ENCODE measurements at places on chromosomes 16 and 17.

DNA sequence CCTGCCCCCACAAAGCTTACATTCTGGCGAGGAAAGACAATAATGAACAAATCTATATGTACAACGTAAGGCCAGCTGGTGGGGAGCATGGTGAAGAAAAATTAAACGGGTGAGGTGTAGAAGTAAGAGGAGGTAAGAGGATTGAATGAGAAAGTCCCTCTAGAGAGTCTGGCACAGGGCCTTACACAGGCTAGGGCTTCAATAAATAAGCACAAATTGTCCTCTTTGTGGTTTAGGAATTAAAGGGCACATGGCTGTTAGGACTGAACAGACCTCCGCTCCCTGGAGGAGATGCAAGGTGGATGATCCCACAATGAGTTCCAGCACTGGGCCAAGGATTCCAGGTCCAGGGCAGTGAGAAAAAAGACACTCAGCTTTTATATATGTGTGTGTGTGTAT, 43.1 kb upstream of the HAPSTR1 start:
- no peak for DNase-seq

DNA sequence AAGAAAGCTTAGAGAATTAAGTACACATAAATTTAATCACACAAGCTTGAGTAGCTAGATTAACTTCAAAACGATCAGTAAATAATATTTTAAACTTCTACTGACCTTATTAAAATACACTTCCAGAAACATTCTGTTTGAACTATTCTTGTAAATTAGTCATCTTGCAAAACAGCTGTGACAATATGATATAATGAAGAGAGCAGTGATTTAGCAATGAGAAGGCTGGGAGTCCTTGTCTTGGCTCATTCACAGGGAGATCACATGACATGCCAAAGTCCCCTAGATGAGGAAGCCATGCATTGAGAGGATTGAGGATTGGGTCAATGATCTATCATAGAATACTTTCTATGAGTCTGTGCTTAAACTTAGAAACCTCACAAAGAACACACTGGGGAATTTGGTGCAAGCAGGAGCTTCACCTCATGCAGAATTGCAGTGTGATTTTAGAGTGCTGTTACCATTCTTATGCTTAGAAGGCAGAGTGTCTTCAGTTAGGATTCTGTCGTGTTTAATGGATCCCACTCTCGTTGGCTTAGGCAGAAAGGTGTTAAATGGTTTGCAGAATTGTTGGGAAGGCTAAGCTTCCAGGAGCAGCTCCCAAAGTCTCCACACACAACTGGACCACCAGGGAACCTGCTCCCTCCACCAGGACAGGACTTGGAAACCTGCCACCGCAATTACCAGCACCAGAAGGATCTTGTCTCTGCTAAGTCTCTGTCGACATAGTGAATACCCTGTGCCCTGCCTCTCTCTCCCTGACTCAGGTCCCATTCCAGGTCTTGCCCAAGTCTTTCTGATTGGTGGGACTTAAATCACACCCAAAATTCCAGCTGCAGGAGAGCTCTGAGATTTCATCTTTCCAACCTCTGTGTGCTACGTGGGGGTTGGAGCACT, 87.1 kb downstream of the USP22 start:
- DNase-seq = no peak

GRCh38 chr17:29060475-29060874, 17.5 kb downstream of the PIPOX start:
- no peak for DNase-seq

GRCh38 chr16:50303605-50304466, 37.5 kb downstream of the ADCY7 start:
- DNase-seq = no peak

- no peak for DNase-seq
Observed at GRCh38 chr16:58039829-58040495, 14.4 kb downstream of the MMP15 start.

DNA sequence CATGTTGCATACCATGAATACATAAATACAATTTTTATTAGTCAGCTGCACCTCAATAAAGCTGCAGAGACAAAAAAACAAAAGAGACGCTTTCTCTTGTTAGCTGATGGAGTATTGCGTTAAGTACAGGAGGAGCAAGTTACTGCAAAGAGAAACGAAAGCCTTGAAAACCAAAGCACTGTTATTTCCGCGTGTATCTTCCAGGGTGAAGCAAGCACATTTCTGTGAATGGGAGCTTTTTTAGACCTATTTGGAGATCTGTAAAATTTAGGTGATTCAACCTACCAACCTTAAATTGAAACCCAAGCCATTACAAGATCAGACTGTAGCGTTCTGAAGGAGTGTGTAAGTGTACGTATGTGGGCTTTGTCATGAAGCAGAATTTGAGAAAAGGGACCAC, 390.4 kb downstream of the SOX9 start:
- DNase-seq = no peak

GRCh38 chr17:30236766-30237165, 1.3 kb upstream of the SLC6A4 start:
- DNase-seq = no peak

GRCh38 chr16:440627-441026, 15.2 kb downstream of the RAB11FIP3 start:
- DNase-seq = no peak

DNA sequence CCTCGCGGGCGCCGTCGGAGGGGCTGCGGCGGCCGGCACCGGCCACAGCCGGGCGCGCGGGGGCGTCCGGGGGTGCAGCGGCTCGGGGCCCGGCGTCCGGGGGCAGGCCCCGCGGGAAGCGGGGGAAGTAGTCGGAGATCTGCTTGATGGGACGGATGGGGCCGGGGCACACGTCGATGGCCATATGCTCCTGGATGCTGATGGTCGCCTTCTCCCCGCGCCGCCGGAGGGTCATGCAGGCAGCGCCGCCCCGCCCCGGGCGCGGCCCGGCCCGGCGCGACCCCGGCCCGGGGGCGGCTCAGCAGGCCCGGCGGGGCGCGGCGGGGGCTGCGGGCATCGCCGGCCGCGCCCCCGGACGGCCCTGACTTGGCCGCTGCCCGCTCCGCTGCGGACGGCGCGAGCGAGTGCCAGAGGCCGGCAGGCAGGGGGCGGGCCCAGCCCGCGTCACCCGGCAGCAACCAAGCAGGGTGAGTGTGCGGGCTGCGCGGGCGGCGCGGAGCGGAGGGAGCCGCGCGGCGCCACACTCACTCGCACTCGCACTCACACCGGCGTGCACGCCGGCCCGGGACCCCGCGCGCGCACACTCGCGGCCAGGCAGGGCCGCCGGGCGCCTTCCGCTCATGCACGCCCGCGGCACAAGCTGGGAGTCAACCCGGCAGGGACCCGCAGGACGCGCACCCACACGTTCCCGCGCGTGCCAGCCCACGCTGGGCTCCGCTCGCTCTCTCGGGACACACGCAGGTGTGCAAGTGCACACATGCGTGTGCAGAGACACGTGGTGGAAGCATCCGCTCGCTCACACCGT, at the start of gene DOC2B:
DOC2B (minus strand) TSS at position 406 of the 805 bp plus-strand sequence; CDS start at position 235, 171 bp downstream.
- no peak for DNase-seq

Data from NCI-H446 (cell line).